PC-3 (cell line): ENCODE measurements at places on chromosomes 12 and 14.
A peak's percentile ranks its signal among the peaks of the same experiment; 100 is the strongest.

GRCh38 chr14:89959853-89960445, 4.2 kb downstream of the TDP1 start:
- no peak for DNase-seq
- H3K27ac ChIP-seq = no peak overlapping the region
- H3K36me3 ChIP-seq = peaks cover 53% of the 10 kb centered on the region
- H3K27me3 ChIP-seq = no peaks in the 10 kb centered on the region
- peaks cover 14% of the 10 kb centered on the region for H3K4me1 ChIP-seq

- no peaks in the 10 kb centered on the region for H3K27me3 ChIP-seq
- DNase-seq = no peak
- peaks cover 78% of the 10 kb centered on the region for H3K36me3 ChIP-seq
- H3K4me1 ChIP-seq = no peaks in the 10 kb centered on the region
- no peak overlapping the region for H3K27ac ChIP-seq
- no peak overlapping the region for H3K4me3 ChIP-seq
These were observed 24.7 kb downstream of the HNRNPC start for GRCh38 chr14:21244544-21244943.

DNA sequence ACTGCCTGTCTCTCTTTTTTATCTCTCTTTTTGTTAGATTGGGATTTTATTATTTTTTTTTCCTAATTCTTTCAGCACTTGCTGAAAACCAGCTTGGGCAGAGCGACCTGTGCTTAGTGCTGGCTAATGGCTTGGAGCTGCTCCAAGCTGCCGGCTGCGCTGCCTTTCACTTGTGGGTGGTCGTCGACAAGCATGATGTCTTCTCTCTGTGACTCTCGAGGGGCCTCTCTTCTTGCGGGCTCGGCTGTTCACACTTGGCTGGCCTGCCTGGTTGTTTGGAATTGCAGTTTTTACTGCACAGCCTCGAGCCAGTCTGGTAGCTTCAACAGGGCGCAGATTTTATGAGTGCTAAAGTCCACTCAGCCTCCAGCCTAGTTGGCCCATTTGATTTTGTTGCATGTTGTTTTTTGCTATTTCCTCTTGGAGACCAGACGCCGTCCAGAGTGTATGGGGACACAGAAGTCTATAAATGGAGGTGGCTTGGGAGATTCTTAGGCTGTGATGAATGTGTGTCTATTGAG, 18.6 kb downstream of the TPCN1 start:
- no peaks in the 10 kb centered on the region for H3K27me3 ChIP-seq
- peak overlapping the region; percentile 96 for H3K27ac ChIP-seq
- peaks cover 52% of the 10 kb centered on the region for H3K4me1 ChIP-seq
- no peak for DNase-seq

DNA sequence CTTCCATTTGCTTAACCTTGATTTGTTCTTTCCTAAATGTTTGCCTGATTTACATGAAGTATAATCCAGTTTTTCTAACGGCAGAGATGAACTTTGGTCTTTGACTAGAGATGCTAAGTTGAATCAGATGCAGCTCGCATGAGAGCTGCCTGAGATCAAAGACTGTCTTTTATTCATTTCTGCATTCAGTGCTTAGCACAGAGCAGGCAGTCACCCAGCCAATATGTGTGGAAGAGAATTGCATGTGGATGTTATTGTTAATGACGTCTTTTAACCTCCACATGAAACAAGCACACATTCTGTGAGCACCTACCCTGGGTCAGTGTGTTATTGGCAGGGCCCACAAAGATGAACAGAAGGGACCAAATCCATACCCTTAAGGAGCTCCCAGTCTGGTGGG, 99.2 kb downstream of the SLC5A8 start:
- H3K4me3 ChIP-seq = no peak overlapping the region
- no peak overlapping the region for H3K27ac ChIP-seq
- no peaks in the 10 kb centered on the region for H3K36me3 ChIP-seq
- H3K27me3 ChIP-seq = no peaks in the 10 kb centered on the region
- no peak for DNase-seq

DNA sequence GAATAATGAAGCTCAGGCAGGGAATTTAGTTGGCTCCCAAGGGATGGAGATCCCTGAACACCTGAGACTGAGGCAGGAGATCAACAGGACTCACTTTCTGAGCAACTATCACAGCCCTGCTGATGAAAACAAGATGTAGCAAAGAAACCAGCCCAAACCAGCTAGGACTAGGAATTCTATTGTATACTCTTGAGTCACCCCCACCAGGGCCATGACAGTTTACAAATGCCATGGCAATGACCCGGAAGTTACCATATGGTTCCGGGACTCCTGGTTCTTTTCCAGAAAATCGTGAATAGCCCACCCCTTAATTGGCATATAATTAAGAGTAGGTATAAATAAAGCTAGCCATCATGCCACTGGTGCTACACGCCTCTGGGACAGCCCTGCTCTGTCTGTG, 46.0 kb upstream of the OASL start:
- no peak overlapping the region for H3K4me3 ChIP-seq
- no peaks in the 10 kb centered on the region for H3K27me3 ChIP-seq
- no peaks in the 10 kb centered on the region for H3K4me1 ChIP-seq
- no peak overlapping the region for H3K27ac ChIP-seq

DNA sequence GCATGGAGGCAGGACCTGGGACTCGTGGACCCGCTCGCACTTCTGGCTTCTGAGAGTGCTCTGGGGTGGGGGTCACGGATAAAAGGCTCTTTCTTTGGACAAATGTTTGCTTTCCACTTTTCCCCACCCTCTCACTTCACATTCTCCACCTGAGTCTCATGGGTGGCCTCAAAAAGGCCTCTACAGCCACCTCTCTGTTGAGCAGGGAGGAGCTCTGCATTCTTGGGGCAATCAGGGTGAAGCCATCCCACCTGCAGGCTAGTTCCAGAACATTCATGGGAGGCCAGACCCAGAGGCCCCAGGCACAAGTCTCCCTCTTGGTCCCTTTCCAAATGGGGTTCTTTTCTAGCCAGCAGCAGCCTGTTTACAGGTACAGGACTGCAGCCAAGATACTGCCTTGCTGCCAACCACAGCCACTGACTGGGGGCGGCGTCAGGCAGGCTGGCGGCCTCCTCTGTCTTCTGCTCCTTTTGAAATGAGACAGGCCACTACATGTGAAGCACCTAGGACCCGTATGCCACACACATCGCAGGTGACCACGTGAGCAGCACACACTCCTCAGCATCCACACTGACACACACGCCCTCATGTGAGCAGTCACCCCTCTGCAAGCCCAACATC, 18.2 kb upstream of the CEBPE start:
- peaks cover 8% of the 10 kb centered on the region; the same call in 1 of the 2 replicates for H3K4me1 ChIP-seq
- DNase-seq = no peak
- no peaks in the 10 kb centered on the region for H3K27me3 ChIP-seq
- no peaks in the 10 kb centered on the region for H3K36me3 ChIP-seq
- no peak overlapping the region for H3K27ac ChIP-seq

DNA sequence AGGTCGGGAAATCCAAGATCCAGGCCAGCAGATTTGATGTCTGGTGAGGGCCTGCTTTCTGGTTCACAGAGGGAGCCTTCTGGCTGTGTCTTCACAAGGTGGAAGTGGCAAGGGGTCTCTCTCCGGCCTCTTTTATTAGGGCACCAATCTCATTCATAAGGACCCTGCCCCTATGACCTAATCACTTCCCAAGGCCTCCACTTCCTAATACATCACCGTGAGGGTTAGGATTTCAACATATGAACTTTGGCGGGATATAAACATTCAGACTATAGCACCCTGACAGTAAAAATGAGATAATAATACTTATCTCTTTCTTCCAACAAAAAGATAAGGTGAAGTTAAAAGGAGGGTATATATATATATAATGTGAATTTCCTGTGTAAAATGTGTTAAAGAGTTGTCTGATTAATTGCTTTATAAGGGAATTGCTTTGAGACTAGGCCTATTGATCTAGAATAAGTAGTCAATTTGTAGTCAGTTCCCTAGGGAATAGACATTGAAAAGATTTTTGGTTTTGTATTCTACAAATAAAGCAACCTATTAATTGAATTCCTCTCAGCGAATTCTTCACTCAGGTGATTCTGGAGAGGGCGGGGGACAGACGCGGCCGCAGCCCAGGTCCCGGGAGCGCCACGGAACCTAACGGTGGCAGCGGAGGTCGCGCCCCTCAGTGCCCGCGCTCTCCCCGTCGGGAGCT, 516 bp upstream of the LGALS3 start:
- peak overlapping the region; percentile 73 for H3K4me3 ChIP-seq
- peaks cover 9% of the 10 kb centered on the region for H3K36me3 ChIP-seq
- peaks cover 59% of the 10 kb centered on the region for H3K4me1 ChIP-seq
- H3K27ac ChIP-seq = peak overlapping the region; percentile 82
- H3K27me3 ChIP-seq = no peaks in the 10 kb centered on the region

DNA sequence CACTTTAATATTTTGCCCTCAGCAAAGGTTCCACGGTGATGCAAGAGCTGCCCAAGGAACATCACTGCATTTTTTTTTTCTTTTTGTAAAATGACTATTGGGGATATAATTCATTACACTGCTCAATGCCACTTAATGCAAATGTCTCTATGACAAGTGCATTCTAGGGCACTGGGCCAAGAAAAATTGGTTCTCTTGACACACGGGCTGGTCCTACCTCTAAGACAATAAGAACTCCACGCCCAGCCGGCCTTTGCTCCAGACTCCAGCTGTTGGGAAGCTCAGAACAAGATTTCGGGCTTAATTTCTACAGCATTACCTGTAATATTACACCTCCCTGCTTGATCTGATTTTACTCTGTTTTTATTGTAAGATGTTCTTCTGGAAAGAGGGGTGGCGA, 48.8 kb upstream of the VRK1 start:
- H3K4me1 ChIP-seq = 0 out of 2 replicates have a peak, but pooled peaks cover 5% of the 10 kb centered on the region
- no peak overlapping the region for H3K27ac ChIP-seq
- H3K36me3 ChIP-seq = no peaks in the 10 kb centered on the region
- DNase-seq = peak; percentile 60

DNA sequence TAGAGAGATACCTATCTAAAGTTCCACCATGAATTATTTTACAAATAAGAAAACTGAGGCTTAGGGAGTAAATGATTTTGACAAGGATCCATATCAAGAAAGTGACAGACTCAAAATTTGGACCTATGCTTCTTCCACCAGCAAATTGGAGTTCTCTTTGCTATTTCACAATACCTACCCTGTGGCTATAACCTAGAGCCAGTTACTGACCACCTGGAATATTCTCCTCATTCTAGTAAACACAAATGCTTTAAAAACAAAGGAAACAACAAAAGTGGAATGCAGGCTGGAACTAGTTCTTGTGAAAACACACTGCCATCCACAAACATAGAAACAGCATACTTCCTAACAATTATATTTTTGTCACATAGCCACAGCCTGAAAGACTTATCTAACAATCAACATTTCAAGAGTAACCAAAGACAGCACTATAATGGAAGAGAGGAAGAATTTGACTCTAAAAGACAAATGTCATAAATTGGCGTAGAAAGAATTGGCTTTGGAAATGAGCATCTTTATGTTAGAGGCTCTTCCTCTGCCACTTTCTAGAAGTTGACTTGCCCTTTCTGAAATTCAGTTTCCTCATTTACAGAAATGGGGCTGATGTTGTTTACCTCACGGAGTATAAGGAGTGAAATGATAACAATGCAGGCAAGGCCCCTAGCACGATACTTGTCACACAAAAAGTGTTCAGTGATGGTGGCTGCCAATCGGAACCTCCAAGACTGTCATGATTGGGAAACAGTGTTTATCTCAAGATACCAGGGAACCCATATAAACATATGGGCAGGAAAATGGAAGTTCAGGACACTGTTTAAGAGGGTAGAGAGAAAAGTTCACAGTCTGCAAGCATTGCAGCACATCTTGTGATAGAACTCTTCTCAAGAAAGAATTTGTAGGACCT, 138.6 kb upstream of the LGR5 start:
- no peak for DNase-seq
- no peak overlapping the region for H3K4me3 ChIP-seq
- no peak overlapping the region for H3K27ac ChIP-seq
- H3K36me3 ChIP-seq = no peaks in the 10 kb centered on the region
- no peaks in the 10 kb centered on the region for H3K27me3 ChIP-seq

- peak; percentile 64 for DNase-seq
- no peaks in the 10 kb centered on the region for H3K36me3 ChIP-seq
- peaks cover 19% of the 10 kb centered on the region for H3K4me1 ChIP-seq
- H3K27ac ChIP-seq = peak overlapping the region; percentile 30
These were observed 46.0 kb upstream of the CHST11 start for GRCh38 chr12:104410786-104411185.

DNA sequence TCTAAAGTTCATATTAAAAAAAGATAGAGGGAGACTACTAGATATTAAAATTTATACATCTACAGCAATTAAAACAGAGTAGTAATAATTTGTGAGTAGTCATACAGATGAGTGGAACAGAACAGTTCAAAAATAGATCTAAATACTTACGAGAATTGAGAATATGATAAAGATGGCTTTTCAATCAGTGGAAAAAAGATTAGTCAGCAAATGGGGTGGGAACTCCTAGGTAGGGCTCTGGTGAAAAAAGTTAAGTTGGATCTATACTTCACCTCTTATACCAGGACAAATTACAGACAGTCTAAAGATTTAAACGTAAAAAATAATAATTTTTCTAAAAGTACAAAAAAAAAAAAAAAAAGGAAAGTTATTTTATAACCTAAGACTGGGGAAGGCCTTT, 66.9 kb downstream of the GPATCH2L start:
- H3K27me3 ChIP-seq = no peaks in the 10 kb centered on the region
- no peaks in the 10 kb centered on the region for H3K4me1 ChIP-seq
- H3K36me3 ChIP-seq = no peaks in the 10 kb centered on the region

GRCh38 chr12:113184900-113185179, 438 bp downstream of the DDX54 start:
- peak overlapping the region; percentile 95 for H3K4me3 ChIP-seq
- H3K36me3 ChIP-seq = peaks cover 28% of the 10 kb centered on the region
- no peaks in the 10 kb centered on the region for H3K27me3 ChIP-seq

- H3K36me3 ChIP-seq = peaks cover 4% of the 10 kb centered on the region
- DNase-seq = no peak
- H3K4me3 ChIP-seq = no peak overlapping the region
- H3K4me1 ChIP-seq = peaks cover 7% of the 10 kb centered on the region; the same call in 1 of the 2 replicates
- H3K27me3 ChIP-seq = no peaks in the 10 kb centered on the region
- no peak overlapping the region for H3K27ac ChIP-seq
These were observed 42.9 kb downstream of the MIA2 start for GRCh38 chr14:39276579-39277114.
